ENCODE measurements at places on chromosomes 6 and 20.

DNA sequence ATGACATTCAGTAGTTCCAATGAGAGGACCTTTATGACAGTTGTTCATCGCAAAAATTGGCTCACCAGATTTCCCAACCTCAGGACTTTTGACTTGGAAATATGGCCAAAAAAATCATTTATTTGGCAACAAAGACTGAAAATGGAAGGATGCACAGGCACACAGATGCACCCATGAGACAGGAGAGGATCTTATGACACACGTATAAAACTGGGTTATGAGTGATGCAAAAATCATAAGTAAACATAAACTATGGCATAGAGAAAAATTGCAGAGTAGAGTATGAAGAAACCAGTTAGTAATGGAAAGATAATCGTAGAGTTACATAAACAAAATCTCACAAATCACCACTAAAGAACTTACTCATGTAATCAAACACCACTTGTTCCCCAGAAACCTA is 546.9 kb downstream of the ADGRB3 start:
- DNase-seq: no peak

DNA sequence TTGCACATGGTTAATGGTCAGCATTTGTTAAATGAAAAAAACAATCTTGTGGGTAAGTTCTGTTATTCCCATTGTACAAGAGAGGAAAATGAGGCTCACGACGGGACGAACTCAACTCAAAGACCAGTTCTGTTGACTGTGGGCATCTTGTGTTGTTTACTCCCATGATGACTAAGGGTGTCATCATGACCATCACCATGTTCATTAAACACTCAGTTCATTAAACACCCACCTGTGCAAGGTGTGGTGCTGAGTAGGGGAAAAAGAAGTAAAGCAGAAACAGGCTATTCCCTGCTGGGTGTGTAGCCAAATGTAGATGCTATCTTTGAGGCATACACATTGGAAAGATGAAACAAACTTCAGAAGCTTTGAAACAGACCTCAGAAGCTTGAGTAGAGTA is 4.5 kb downstream of the CHMP4B start:
- DNase-seq: no peak

GRCh38 chr6:157921685-157922367 is 59.8 kb upstream of the SYNJ2 start:
- no peak for DNase-seq

GRCh38 chr6:161631676-161632194 is 357.9 kb upstream of the AGPAT4 start:
- DNase-seq: no peak

- DNase-seq: no peak
Observed at GRCh38 chr20:54195483-54196472, 12.1 kb upstream of the PFDN4 start.

Measured in stimulated activated CD8-positive, alpha-beta memory T cell treated with anti-CD3 and anti-CD28 coated beads, Interleukin-4, amount 100 ng/mL, for 1 hour (primary cell).